ENCODE measurements at places on chromosomes 11 and 22. TPM values are rescaled to one million over a fixed set of nuclear protein-coding genes. Genes with fewer than 3 reads are reported as not detected.

Gene FGF3
- not detected for total RNA-seq

- H3K27me3 ChIP-seq: no peaks in the 10 kb centered on the region
- peaks cover 2% of the 10 kb centered on the region for H3K4me1 ChIP-seq
- no peak overlapping the region for H3K4me3 ChIP-seq
These were observed 30.1 kb downstream of the ST14 start for GRCh38 chr11:130189492-130190210.

Gene PANX2
- 3.9 TPM for total RNA-seq

DNA sequence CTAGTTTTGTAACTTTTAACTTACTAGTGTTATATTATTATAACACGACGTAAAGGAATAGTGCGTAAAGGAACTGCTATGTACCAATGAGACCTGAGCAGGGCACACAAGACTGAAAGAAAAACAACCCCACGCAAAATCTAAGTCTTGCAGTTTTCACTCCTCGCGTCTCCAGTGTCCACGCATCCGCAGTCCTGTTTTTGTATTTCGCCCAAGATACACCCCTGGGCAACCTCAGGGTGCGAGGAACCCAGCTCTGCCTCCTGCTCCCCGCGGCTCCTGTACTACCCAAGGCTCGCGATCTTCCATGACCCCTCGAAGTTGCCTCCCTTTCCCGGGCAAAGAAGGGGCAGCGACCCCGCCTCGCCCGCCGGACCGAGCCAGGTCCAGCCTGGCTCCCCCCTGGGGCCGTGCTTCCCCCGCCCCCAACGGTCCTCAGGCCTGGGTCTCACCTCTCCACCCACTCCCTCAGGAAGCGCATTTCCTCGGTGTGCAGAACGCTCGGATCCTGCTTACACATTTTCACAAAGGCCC, 393 bp downstream of the ST13 start:
- H3K4me3 ChIP-seq: peak overlapping the region; percentile 94
- H3K36me3 ChIP-seq: no peaks in the 10 kb centered on the region
- DNase-seq: peak; percentile 55
- peaks cover 11% of the 10 kb centered on the region for H3K4me1 ChIP-seq

Gene GVQW3
- total RNA-seq: 7.0 TPM

Gene AASDHPPT
- total RNA-seq: 57.2 TPM

DNA sequence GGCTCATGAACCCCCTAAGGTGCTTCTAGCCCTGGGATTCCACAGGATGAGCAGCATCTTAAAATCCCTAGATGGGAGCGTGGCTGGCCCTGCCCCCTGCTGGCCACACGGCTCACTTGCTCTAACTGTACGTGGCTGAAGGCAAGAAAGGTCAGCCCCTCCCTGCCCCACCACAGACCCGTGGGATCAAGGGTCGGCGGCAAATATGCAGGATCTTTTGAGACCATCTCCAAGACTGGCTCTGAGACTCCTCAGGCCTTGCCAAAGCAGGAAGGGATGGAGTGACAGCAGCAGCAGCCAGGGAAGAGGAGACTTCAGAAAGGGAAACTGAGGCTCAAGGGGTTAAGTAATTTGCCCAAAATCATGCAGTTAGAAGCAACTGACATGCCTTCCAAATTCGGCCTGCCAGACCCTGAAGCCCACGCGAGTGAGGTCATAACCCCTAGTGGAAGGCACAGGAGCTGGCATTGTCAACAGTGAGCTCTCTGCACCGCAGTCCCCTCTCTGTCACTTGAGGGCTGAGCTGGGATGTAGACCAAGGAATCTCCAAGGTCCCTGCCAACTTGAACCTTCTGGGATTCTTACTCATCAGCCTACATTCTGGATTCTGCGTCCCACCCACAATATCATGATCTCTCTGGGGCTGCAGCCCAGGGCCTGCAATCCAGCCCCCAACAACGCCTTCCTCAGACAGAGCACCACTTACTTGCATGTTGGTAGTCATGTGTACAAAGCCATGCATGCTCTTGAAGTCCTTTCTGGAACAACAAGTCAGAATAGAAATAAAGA, 31.4 kb downstream of the CREB3L1 start:
- no peak overlapping the region for H3K27ac ChIP-seq
- no peak overlapping the region for H3K4me3 ChIP-seq
- DNase-seq: peak; percentile 81
- no peaks in the 10 kb centered on the region for H3K4me1 ChIP-seq

Gene MOV10L1
- total RNA-seq: 0.34 TPM

GRCh38 chr22:22810471-22810870, 77.1 kb upstream of the IGLL5 start:
- no peaks in the 10 kb centered on the region for H3K36me3 ChIP-seq
- no peaks in the 10 kb centered on the region for H3K27me3 ChIP-seq

DNA sequence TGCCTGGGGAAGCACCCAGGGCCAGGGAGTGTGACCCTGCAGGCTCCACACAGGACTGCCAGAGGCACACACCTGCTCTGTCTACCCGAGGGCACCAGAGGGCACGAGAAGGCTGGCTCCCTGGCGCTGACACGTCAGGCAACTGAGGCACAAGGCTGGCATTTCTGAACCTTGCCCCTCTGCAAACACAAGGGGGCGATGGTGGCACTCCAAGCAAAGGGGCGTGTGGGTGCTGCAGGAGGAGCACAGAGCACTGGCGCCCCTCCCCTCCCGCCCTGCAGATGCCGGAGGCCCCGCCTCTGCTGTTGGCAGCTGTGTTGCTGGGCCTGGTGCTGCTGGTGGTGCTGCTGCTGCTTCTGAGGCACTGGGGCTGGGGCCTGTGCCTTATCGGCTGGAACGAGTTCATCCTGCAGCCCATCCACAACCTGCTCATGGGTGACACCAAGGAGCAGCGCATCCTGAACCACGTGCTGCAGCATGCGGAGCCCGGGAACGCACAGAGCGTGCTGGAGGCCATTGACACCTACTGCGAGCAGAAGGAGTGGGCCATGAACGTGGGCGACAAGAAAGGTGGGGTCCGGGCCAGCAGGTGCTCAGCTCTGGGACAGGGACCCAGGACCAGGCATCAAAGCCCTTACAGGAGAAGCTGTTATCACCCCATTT, 20.8 kb upstream of the TXNRD2 start:
- H3K27me3 ChIP-seq: no peaks in the 10 kb centered on the region
- H3K36me3 ChIP-seq: peaks cover 23% of the 10 kb centered on the region
- no peak overlapping the region for H3K27ac ChIP-seq
- H3K4me3 ChIP-seq: no peak overlapping the region

DNA sequence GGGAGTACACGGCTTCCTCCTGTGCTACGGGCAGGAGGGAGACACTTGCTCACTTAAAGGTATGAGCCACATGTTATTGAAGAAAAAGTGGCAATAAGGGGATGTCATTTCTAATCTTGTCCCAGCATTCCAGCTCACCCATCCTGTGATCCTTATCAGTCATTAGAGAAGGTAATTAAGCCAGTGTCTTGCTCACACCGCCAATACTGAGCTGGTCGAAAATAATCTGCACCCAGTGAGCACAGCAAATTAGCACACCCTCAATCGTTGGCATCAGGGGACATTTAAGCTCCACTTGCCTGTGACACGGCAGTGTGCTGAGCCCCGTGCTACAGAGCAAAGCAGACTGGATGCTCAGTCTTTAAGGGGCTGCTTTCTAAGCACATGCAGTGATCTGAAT, 510.7 kb downstream of the OPCML start:
- H3K27me3 ChIP-seq: no peaks in the 10 kb centered on the region
- no peak for DNase-seq
- H3K27ac ChIP-seq: no peak overlapping the region
- H3K4me1 ChIP-seq: no peaks in the 10 kb centered on the region
- H3K36me3 ChIP-seq: no peaks in the 10 kb centered on the region

Gene IGLL1
- total RNA-seq: 0.28 TPM

Gene LYVE1
- total RNA-seq: 70.8 TPM

DNA sequence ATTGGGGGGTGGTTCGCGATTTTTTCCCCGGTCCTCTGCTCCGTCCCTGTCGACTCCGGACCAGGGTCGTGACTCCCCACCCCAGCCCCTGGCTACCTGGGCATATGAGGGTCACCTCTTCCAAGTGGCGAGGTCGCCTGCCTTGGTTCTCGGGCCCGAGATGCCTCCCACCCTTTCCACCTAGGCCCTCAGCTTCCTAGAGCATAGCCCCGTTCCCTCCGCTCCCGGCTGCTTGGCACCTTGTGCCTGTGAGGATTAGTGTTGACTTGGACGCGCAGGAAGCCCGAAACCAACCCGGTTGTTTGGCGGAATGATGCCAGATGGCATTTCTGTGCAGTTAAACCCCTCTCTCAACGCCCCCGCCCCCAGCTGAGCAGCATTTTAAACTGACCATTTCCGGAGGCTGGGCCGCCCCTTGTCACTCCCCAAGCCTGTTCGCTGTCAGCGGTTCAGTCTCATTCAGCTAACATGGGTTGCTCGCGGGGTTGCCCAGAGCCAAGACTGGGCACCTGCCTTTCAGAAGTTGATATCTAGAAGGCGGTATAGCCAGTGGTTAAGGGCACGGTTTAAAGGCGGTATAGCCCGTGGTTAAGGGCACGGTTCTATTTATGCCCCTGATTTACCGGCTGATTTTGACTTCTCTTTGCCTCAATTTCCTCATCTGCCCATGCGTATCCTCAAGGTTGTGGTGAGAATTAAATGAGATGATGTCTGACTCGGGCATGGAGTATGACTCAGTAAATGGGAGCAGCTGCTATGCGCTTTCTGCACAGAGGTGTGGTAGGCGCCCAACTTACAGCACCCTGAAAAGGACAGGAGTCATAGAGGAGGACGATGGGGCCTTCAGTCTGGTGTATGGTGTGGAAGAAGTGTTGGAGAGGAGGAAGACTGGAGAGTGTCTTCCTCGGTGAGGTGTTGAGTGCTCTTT, 639 bp downstream of the INCENP start:
- peaks cover 12% of the 10 kb centered on the region for H3K4me1 ChIP-seq
- H3K4me3 ChIP-seq: peak overlapping the region; percentile 63
- H3K36me3 ChIP-seq: peaks cover 8% of the 10 kb centered on the region
- DNase-seq: peak; percentile 66
- H3K27me3 ChIP-seq: no peaks in the 10 kb centered on the region

- no peaks in the 10 kb centered on the region for H3K36me3 ChIP-seq
- no peaks in the 10 kb centered on the region for H3K4me1 ChIP-seq
- no peak overlapping the region for H3K27ac ChIP-seq
- no peak overlapping the region for H3K4me3 ChIP-seq
- DNase-seq: no peak
These were observed 112.1 kb upstream of the BDNF start for GRCh38 chr11:27812341-27812740.

Gene MFRP
- not detected for total RNA-seq

DNA sequence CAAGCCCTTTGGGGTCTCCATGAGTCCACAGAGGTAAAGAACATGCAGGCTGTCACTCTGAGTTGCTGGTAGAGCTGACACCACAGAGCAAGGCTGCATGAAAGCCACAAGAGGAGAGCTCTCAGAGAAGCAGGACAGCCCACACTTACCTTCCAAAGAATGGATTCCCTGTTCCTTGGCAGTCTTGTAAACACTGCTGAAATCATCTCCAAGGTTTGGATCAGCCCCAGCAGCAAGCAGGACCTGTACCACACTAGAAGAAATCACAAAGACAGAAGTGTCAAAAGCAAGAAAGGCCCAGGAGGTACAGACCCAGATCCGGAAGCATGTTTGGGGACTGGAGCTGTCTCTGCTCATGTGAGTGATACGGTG, 54.2 kb downstream of the CLPB start:
- no peak overlapping the region for H3K27ac ChIP-seq
- H3K36me3 ChIP-seq: no peaks in the 10 kb centered on the region
- no peak overlapping the region for H3K4me3 ChIP-seq
- peaks cover 24% of the 10 kb centered on the region for H3K4me1 ChIP-seq
- no peak for DNase-seq

GRCh38 chr11:208181-208916, 841 bp downstream of the RIC8A start:
- peak overlapping the region; percentile 95 for H3K27ac ChIP-seq
- peak; percentile 89 for DNase-seq
- peaks cover 48% of the 10 kb centered on the region for H3K36me3 ChIP-seq
- H3K4me3 ChIP-seq: peak overlapping the region; percentile 61
- H3K4me1 ChIP-seq: peaks cover 13% of the 10 kb centered on the region
- H3K27me3 ChIP-seq: no peaks in the 10 kb centered on the region

Gene TENM4
- total RNA-seq: 16.4 TPM

GRCh38 chr11:42528911-42529310, 782.9 kb upstream of the API5 start:
- H3K27me3 ChIP-seq: no peaks in the 10 kb centered on the region
- H3K4me3 ChIP-seq: no peak overlapping the region
- no peak overlapping the region for H3K27ac ChIP-seq
- DNase-seq: no peak
- H3K4me1 ChIP-seq: no peaks in the 10 kb centered on the region

DNA sequence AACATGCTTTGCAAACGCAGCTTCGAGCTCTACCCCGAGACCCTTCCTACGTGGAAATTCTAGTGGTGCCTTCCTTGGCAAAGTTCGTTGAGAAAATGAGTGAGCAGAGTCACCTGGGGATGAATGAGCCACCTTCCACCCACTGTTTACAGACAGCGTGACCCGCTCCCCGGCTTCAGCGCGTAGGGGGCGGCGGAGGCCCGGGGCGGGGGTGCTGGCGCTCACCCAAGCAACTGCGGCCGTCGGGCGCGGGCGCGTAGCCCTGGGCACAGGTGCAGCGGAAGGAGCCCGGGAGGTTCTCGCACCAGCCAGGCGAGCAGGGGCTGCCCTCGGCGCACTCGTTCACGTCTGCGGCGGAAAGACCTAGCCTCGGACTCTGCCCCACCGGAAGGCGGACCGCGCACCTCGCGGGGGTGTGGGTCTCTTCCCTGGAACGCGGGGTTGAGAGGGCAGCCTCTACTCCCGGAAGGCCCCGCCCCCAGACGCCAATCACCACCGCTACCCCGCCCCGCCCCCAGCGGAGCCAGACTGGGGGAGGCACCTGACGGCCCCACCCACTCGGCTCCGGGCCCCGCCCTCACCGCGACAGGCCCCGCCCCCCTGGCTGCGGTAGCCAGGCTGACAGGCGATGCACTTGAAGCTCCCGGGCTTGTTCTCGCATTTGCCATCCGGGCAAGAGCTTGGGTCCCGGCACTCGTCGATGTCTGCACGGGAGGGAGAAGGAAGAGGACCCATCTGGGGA, 11.8 kb downstream of the LTBP3 start:
- H3K36me3 ChIP-seq: peaks cover 36% of the 10 kb centered on the region
- no peak overlapping the region for H3K27ac ChIP-seq
- DNase-seq: peak; percentile 81
- H3K4me1 ChIP-seq: no peaks in the 10 kb centered on the region

DNA sequence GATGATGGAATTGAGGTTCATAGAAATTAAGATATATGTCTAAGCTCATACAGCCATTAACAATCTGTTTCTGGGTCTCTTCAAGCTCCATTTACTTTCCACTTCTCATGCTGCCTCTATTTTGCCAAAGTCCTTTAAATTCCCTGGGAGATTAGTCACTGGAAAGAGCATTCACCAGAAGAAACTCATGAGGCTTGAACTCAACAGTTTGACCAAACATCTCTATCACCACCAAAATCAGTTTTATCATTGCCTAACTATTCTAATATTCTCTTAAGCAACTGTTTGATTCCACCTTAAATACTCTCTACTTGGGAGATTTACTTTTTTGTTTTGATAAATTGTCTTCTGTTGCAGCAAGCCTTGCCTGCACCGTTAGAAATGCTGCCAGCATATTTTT, 881.3 kb downstream of the KCNA4 start:
- no peaks in the 10 kb centered on the region for H3K27me3 ChIP-seq
- no peaks in the 10 kb centered on the region for H3K36me3 ChIP-seq
- no peaks in the 10 kb centered on the region for H3K4me1 ChIP-seq
- H3K27ac ChIP-seq: no peak overlapping the region
- H3K4me3 ChIP-seq: no peak overlapping the region

- DNase-seq: peak; percentile 73
- no peak overlapping the region for H3K4me3 ChIP-seq
- H3K4me1 ChIP-seq: no peaks in the 10 kb centered on the region
- H3K27me3 ChIP-seq: no peaks in the 10 kb centered on the region
- H3K36me3 ChIP-seq: no peaks in the 10 kb centered on the region
These were observed 161.9 kb downstream of the INSC start for GRCh38 chr11:15276621-15277020.

- H3K27me3 ChIP-seq: no peaks in the 10 kb centered on the region
- no peaks in the 10 kb centered on the region for H3K4me1 ChIP-seq
- H3K36me3 ChIP-seq: no peaks in the 10 kb centered on the region
- no peak for DNase-seq
- H3K27ac ChIP-seq: no peak overlapping the region
These were observed 23.8 kb upstream of the ALDH3B2 start for GRCh38 chr11:67698247-67698646.
